Mammary epithelial cell (primary cell): ENCODE measurements at places on chromosomes 7 and 10.

DNA sequence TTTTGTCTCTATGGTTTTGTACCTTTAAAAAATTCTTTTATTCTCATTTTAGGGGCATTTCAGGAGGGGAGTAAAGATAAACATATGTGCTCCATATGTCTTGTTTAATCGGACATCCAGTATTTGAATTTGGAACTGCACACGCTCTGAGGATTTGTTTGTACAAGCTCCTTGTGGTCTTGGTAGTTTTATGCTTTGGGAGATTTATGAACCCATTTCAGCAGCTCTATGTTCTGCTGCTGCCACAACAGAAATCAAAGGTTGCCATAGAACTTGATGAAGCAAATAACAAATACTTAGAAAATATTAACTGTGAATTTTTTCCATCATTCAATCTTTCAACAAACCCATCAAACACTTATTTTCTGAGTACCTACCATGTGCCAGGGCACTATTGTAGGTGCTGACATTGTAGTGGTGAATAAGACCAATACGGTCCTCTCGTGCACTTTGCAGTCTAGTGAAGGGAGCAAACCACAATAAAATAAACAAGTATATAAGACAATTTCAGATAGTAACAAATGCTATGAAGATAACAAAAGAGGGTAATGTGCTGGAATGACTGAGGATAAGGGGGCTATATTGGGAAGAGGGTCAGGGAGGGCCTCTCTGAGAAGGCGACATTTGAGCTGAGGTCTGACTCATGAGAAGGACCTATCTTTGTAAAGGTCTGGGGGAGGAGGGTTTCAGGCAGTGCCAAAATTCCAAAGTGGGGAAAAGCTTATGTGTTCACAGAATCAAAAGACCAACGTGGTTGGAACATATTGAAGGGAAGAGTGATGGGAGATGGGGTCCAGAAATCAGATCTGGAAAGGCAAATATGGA lies 30.4 kb downstream of the MYPN start:
- DNase-seq = no peak

- DNase-seq = no peak
These were observed 76.6 kb downstream of the SLC16A9 start for GRCh38 chr10:59633063-59633462.

DNA sequence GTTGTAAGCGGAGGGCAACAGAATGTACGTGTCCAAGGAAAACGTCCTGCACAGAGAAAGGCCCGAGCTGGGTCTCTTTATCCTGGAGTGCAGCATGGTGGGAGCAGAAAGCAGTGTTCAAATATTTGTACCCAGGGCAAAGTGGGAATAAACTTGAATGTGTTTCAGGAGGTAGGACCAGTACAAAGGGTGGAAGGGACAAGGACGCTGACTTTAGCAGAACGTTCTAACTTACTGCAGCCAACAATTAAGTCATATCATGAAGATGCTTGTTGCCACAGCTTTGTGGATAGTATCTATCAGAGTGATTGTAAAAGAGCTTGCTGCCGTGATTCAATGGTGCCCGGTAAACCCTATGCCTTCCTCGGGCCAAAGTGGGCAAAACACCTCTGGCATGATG lies 30.5 kb upstream of the ZC3HAV1L start:
- no peak for DNase-seq

- no peak for DNase-seq
These were observed 64.2 kb upstream of the CAPZA2 start for GRCh38 chr7:116798232-116798631.

DNA sequence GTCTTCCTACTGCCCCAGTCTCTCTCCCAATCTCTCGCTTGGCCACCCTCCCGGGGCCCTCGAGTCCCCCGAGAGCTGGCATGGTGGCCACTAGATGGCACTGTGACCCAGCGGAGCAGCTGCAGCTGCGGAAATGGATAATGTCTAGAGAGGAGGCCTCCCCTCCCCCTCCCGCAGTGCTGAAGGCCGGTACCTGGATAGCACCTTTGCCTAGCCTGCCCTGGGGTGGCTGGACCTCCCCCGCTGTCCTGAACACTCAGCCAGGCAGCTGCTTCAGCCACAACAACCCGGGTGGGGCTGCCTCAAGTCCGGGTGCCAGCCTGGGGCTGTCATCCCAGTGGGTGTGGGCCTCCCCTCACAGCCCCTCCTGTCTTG lies 65.2 kb downstream of the GOLGA7B start:
- peak; percentile 48 for DNase-seq

GRCh38 chr7:15245831-15246230 lies 316.0 kb downstream of the AGMO start:
- no peak for DNase-seq

DNA sequence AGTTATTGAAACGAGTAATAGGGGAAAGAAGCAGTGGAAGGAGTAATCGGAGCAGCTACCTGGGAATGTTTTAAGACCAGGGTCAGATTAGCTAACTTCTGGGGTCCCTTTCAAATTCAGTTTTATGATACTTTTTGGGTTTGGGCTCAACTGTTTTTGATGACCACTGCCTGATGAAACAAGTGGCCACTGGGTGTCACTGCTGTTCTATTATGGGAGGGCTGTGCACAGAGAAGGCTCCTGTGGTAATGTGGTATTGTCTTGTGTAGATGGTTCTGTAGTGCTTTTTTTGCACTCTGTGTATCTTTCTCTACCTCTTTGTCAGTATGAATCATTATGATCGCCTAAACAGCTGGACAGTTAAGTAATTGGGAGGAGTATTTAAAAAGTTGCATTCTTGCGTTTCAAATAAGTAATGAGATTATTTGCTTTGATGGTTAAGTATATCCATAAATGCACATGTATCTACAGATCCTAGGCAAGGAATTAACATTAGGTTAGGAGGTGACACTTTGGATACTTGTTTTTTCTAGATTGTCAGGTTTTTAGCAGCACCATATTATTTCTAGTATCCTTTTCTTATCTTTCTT lies 128.4 kb downstream of the ABCA13 start:
- DNase-seq = peak; percentile 77

DNA sequence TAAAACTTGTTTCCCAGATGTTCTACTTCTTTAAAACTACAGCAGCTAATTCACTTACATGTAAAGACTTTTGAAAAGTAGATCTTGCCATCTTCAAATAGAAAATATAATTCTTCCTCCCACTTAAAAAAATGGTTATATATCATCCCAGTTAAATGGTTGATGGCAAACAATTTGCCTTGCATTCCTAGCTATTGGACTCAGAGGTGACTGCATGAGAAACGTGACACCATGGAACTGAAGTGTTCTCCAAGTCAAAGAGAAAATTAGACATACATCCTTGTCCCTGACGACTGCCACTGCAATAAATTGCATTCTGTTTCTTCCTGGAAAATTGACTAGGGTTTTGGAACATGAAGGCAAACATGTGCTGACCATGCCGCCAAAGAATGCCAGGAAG lies 95.0 kb upstream of the POM121L12 start:
- DNase-seq = no peak

- no peak for DNase-seq
These were observed 30.5 kb upstream of the AUTS2 start for GRCh38 chr7:69567800-69568199.

DNA sequence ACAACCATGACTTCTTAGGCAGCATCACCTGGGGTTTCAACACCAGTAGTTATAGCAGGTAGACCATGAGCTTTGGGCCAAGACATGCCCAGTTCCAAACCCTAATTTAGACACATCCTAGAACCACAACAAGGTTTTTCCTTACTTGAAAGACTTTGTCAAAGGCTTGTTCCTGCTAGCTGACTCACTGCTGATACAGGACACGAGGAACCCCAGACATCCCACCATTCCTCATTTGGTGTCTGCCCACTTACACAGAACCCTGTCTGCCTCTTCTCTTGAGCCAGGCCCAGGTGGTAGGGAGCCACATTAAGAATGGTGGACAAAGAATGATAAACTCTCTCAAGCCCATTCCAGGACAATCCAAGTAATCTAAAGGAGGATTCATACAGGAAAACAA lies 109.0 kb downstream of the CCDC71L start:
- no peak for DNase-seq

DNA sequence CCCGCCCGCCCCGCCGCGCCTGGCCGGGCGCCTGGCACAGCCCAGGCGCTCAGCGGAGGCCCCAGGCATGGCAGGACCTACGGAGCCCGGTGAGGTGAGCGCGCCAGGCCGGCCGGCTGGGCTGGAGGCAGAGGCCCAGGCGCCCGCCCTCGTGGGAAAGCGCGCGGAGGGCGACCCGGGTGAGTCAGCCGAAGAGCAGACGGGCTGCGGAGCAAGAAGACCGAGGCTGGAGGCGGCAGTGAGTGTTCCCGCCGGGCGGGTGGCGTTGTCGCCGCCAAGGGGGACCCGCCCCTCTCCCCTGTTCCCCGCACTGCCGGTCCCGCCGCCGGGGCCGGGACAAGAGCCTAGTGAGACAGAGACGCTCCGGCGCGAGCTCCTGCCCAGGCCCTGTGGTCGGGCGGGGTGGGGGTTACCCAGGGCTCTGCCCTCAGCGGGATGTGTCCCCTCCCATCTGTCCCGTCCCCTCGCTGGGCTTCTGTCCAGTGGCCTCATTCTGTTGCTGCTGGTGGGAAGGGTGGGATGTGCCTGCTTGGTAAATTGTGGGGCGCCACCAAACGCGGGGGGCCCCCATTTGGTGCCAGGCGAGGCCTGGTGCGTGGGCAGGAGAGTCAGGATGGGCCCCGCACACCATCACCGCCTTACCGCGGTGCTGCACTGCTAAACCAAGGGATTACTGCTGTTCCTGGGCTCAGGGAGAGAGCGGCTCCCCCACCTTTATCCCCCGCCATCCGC lies 17.0 kb upstream of the NODAL start:
- peak; percentile 62 for DNase-seq

- DNase-seq = no peak
These were observed 734 bp upstream of the VGF start for GRCh38 chr7:101165958-101166647.

- DNase-seq = no peak
These were observed 264.3 kb downstream of the ZEB1 start for GRCh38 chr10:31583293-31583692.

DNA sequence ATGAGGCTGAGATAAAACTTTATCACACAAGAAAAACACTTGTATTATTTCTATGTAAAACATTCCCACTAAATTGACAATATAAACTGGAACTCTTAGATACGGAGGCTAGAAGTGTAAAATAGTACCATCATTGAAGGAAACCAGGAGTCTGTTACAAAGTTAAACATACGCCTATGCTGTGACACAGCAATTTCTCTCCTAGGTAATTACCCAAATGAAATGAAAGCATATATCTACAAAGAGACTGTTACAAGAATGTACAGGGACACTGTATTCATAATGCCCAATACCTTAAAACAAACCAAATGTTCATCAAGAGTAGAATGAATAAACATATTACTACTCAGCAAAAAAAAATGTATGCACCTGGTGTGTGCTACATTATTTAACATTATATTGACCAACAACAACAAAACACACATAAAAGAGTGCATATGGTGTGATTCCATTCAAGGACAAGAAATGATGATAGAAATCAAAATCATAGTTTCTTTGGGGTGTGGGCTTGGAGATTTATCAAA lies 33.2 kb upstream of the ELAPOR2 start:
- no peak for DNase-seq

GRCh38 chr10:80413271-80413996 lies 5.1 kb downstream of the PRXL2A start:
- DNase-seq = peak; percentile 76
